HCT116 (cell line): ENCODE measurements at places on chromosomes 2 and 18. TPM values are rescaled to one million over a fixed set of nuclear protein-coding genes. Genes with fewer than 3 reads are reported as not detected.
A peak's percentile ranks its signal among the peaks of the same experiment; 100 is the strongest.

PCARE gene
- not detected for total RNA-seq

C2orf42 gene
- 17.4 TPM for total RNA-seq

IL36G gene
- total RNA-seq = not detected

PAX8 gene
- 4.4 TPM for total RNA-seq

CHRNG gene
- total RNA-seq = not detected

CLK1 gene
- 49.1 TPM for total RNA-seq

DYNAP gene
- not detected for total RNA-seq

ASPRV1 gene
- 1.1 TPM for total RNA-seq

OTOS gene
- total RNA-seq = not detected

MRPL19 gene
- total RNA-seq = 65.3 TPM

DCDC2C gene
- total RNA-seq = not detected

MREG gene
- 16.9 TPM for total RNA-seq

DQX1 gene
- total RNA-seq = 0.98 TPM

CNTNAP5 gene
- total RNA-seq = not detected

RRM2 gene
- total RNA-seq = 330 TPM

GAREM2 gene
- total RNA-seq = 13.3 TPM

MC4R gene
- total RNA-seq = not detected

- no peak for DNase-seq
Observed at GRCh38 chr2:27206346-27206745, 5.5 kb upstream of the ATRAID start.

- no peak for DNase-seq
Observed at GRCh38 chr2:118609138-118609537, 238.3 kb downstream of the EN1 start.

GRCh38 chr2:42010743-42011298 lies 37.0 kb upstream of the PKDCC start:
- DNase-seq = no peak

GRCh38 chr2:238346544-238346943 lies 26.2 kb downstream of the TRAF3IP1 start:
- no peak for DNase-seq

DNA sequence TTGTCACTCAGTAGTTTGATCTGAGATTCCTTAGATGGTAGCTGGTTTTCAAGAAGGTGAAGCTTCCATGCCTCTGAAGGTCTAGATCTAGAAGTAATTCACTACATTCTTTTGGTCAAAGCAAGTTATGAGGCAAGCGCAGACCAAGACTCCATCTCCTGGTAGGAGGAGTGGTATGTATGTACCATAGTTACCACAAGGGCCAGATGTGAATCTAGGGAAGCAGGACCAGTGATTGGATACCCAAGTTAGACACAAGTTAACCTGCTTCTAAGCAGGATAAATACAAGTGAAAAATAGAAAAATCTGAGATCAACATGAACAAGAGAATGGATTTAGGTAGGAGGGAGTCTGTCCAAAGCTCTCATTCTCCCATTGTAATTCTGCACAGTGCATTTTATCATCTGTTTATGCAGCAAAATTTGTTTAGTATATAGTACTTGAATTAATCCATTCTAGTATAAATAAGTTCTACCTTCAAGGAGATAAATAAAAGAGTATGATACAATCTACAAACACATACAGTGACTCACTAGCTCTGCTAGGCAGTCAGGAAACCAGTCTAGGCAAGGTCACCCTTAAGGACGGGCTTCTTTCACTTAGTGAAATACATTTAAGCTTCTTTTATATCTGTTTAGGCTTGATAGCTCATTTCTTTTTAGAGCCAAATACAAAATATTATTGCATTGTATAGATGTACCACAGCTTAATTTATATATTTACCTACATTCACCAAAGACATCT lies 14.2 kb upstream of the DOCK10 start:
- DNase-seq = no peak

DNA sequence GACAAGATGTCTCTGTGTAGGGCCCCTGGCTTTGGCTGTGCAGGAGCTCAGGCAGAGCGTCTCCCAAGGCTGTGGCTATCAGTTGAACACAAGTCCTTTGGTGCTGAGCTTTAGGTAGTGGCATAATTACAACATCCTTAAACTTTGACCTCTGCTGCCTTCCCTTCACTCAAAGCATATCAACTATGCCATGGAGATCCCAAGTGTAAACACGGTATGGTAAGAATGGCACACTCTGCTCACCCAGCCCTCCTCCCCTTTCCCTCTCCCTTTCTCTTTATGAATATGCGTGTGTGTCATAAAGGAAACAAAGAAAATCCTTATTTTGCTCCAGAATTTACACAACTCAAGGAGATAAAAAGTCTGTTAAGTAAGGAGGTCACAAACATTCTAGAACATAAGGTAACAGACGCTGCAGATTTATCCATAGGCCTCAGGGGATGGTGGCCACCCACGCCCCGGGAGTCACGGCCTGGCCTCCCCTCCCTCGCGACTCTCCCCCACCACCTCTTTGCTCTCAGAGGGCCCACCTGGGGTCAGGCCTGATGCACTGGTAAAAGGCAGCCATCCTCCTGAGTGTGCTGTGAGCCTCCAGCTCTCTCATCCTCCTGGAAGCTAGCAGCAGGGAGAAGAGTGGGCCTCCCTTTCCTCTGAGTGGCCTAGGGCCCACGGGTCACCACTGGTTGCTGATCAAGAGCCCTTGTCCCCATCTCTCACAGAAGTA lies 67.3 kb downstream of the CRACDL start:
- DNase-seq = no peak

GRCh38 chr2:39007875-39008504 lies 112.9 kb downstream of the SOS1 start:
- no peak for DNase-seq

- DNase-seq = no peak
Observed at GRCh38 chr2:197147942-197148341, 162.6 kb downstream of the ANKRD44 start.

DNA sequence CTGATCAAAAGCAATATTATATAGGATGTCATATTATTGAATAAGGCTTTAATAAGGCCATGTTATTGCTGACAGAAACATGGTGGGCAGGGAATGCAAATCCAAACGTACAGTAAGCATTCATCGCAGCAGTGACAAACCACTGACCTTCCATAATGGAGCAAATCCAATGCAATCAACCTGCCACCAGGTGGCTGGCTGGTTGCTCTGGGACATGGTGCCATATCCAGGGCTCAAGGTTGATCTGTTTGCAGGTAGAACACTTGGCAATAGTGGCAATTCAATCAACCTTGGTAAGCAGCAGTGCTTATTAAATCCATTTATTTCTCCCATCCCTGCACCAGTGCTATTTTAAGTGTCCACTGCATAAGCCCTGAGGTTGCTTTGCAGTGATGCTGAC lies 75.4 kb downstream of the CERKL start:
- no peak for DNase-seq

- no peak for DNase-seq
Observed at GRCh38 chr2:102226612-102227391, 40.0 kb downstream of the IL1RL2 start.

DNA sequence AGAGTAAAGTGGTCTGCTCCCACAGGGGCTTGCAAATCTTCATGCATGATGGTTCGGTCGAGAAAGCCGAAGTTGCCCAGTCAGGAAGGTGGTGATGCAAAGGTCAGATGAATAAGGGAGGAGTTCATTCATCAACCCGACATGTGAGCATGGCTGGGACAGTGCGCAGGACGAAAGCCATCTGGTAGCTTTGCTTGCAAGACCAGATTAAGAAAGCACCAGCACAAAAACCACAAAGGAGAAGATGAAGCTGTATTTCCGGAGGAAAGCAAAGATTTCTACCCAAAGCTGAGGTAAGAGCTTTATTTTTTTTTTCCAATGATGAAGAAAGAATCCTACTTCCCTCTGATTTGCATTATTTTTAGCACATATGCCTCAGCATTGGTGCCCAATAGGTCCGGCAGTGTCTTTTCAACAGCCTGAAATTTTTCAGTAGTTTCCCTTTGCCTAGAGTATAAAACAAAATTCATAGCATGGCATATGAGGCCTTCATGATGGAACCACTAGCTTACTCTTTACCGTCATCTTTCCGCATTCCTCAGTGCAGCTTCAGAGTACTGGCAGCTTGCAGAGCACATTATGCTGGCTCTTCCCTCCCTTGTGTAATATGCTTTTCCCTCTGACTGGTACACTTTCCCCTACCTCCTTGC lies 112.0 kb upstream of the THOC1 start:
- no peak for DNase-seq

DNA sequence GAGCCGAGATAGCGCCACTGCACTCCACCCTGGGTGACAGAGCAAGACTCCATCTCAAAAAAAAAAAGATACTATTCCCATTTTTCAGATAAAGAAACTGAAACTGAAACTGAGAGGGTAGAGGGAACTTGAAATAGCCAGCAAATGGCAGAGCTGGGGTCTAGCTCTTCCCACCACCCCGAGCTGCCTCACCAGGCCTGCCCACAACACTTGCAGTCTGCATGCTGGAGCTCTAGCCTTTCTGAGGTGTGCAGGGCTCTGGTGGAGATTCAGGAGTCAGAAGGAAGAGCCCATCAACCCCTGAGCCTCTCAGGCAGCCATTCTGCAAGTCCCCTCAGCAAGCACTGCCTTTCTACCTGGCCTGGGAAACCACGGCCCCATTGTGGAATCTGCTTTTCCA lies 14.3 kb downstream of the EDAR start:
- DNase-seq = no peak

DNA sequence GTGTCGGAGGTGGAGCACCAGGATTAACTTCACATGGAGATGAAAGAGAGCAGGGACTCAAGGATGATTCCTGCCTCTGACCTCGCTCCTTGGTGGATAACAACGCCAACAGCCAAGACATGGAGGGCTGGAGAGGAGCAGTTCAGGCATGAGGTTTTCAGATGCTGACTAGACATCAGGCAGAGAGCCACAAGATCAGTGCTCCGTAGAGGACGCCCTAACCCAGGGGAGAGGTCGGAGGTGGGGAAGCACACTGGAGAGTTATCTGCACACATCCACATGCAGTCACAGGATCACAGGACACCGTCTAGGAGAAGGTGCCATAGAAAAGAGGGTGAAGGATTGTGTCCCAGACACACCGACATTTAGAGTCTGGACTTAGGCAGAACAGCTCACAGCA lies 344.3 kb downstream of the EIPR1 start:
- no peak for DNase-seq

DNA sequence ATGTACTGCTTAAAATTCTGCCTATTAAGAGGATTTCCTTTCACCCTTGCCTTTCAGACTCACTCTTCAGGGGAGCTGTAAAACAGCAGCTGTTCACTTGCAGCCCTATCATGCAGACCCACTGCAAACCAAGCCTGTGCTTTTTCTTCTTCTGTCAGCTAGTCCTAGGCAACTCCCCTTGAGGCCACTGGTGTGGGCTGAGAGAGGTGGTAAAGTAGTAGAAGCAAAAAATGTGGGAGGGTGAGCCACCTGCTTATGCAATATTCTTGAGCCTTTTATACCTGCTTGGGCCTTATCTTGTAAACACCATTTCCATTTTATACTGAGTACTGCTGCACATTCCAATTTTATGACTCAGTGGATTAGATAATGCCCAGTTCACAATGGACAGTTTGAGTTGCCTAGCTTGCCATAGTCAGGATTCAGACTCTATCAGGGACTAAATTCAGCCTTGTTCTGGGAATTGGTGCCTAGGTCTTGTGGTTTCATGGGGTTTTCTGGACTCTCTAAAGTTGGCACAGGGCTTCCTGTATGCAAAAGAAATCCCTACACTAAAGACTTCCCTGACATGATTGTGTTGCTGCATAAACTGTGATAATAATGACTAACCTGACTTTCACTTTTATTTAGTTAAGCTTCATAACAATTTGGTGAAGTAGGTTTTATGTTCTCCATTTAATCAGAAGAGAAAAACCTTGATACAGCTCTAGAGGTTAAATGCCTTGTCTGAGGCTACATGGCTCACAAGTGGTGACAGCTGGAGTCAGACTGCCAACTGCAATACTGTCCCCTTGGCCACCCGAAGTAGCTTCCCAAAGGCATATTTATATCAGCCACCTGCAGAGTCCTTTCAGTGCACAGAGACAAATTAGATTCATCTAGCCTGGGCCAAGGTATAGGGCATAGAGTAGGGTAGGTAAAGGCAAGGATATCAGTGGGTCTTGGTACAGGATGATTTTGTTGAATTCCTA lies 47.4 kb upstream of the KDM3A start:
- DNase-seq = peak; percentile 12

DNA sequence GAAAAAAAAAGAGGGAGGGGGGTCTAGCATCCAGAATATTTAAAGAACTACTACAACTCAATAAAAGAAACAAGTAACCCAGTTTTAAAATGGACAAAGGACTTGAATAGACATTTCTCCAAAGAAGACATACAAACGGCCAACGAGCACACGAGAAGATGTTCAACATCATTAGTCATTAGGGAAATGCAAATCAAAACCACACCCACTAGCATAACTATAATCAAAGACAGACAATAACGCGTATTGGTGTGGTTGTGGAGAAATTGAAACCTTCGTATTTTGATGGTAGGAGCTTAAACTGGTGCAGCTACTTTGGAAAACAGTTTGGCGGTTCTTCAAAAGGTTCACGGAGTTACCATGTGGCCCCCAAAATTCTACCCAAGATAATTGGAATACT lies 64.3 kb upstream of the CAB39 start:
- DNase-seq = no peak

- DNase-seq = no peak
Observed at GRCh38 chr2:57726294-57726693, 320.3 kb upstream of the VRK2 start.

DNA sequence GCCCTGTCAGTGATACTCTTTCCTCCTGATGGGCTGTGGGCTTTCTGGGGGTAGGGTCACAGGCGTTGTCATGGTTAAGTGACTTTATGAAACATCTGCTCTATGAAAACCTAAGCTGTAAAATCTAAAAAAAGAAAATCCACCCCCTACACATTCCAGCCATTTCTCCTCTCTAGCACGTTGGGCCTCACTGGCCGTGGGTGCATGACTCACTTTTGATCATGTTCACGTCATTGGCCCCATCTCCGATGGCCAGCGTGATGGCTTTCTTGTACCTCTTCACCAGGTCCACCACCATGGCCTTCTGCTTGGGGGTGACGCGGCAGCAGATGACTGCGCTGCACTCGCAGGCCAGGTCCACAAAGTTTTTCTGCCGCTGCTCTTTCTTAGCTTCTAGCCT lies 39.3 kb upstream of the NARS1 start:
- DNase-seq = no peak

DNA sequence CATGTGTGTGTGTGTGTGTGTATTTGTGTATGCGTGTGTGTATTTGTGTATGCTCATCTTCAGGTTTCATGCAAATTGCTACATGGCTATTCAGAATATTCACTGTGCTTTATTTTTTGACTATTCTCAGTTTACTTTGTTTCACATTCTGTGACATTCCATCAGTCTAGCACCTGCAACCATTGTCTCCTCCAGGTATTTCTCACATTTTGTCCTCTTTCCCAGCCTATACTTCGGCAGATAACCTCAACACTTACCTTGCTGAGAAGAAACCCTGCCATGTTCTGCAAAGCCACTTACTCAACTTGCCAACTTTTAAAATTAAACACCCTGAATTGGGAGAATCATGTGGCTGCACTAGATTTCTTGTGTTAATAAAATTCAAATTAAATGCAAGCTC lies 135.4 kb upstream of the REG3A start:
- DNase-seq = no peak

GRCh38 chr2:147236601-147237000 lies 608.2 kb upstream of the ACVR2A start:
- DNase-seq = no peak

GRCh38 chr2:235658351-235659174 lies 164.7 kb downstream of the AGAP1 start:
- no peak for DNase-seq
